Small intestine (tissue), 16 donors: ENCODE measurements at places on chromosomes 13 and 19. TPM values are rescaled to one million over a fixed set of nuclear protein-coding genes. Genes with fewer than 3 reads are reported as not detected.

GRCh38 chr13:57527114-57527735 is 104.3 kb upstream of the PCDH17 start:
- DNase-seq: peak; percentile 70

SMIM44 gene
- not detected for polyA plus RNA-seq

DNA sequence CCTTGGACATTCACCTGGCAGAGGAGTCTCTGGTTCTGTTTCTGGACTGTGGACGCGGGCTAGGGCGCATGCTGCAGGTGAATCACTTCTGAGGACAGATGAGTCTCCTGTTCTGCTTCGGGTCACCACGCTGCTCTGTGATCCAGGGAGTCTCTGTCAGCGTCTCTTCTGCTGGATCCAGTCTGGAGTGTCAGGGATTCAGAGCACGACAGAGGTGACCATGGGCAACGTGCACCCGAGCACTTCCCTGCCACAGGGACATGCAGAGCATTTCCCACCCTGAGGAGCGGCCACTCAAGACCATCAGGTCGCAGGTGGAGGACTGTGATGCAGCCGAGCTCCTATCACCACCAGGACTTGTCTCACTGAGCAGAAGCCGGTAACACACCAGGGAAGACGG is 24.4 kb upstream of the LILRA2 start:
- DNase-seq: no peak

OCEL1 gene
- 58.9 TPM for polyA plus RNA-seq

DNA sequence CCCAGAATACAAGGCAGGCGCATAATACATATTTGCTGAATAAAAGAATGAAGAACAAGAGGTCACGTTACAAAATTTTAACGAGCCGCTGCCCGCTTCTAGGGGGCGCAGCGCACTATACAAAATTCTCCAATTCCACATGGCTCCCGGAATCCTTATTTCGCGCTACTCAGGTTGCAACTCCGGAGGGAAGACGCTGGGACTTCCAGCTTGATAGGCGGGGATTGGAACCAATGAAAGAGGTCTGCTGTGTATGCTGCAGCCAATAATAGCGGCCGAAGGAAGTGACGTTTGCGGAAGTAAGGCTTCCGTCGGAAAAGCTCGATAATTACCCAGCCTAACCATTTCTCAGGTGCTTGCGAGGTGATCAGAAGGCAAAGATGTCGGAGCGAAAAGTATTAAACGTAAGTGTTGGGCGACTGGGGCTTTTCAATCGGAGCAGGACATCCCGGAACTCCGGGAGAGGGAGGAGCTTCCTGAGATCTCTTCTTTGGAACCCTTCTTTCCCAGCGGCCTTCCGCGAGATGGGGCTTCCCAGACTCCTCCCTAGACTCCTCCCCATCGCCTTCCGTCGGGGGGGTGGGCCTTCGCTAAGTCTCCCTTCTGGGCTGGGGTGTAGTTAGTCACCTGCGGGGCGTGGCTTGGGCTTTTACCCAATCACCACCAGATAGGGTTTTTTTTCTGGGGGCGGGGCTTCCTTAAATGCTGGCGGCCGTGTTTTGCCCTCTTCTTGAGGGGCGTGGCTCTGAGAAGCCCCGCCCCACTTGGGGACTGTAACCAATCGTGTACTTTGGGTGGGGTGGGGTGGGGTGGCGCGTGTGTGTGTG is at the start of gene YJU2:
Gene YJU2, plus strand, starts transcription at position 314 of the 827 bp plus-strand sequence. Its CDS starts 67 bp downstream, at position 381.
- peak; percentile 100 for DNase-seq

DNA sequence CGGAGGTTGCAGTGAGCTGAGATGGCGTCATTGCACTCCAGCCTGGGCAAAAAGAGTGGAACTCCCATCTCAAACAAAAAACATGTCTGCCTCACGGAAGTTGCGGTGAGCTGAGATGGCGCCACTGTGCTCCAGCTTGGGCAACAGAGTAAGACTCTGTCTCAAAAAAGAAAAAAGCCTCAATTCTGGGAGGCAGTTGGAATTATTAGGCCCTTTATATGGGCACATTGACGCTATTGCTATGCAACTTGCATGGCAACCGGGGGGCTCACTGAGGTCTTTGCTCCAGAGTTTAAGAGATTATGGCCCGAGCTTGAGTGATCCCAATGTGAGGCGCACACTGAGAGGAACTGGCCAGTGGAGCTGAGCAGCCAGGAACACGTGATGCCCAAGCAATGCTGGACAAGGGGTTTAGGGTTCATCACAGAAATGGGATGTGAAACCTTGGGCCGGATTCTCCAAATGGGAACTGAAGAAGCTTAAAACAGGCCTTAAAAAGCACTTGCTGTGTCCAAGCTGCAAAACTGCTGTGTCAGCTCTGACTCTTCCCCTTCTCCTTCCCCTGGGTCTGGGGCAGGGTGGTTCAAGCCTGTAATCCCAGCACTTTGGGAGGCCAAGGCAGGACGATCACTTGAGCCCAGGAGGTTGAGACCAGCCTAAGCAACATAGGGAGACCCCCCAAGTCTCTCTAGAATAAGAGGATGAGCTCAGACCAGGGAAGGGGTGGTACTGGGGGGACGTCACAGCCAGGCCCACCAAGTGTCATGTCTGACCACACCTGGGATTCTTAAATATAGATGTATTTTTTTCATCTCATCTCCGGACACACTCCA is 2.5 kb downstream of the FTL start:
- peak; percentile 80 for DNase-seq

DNA sequence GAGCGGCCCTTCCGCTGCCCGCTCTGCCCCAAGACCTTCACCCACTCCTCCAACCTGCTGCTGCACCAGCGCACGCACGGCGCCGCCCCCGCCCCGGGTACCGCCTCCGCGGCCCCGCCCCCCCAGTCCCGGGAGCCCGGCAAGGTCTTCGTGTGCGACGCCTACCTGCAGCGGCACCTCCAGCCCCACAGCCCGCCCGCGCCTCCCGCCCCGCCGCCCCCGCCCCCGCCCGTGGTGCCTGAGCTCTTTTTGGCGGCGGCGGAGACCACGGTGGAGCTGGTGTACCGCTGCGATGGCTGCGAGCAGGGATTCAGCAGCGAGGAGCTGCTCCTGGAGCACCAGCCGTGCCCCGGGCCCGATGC is 3.2 kb upstream of the NAT14 start:
- DNase-seq: no peak

- DNase-seq: no peak
These were observed 10.6 kb upstream of the DPF1 start for GRCh38 chr19:38234615-38235014.

C19orf85 gene
- polyA plus RNA-seq: not detected

- DNase-seq: no peak
These were observed 4.3 kb upstream of the NAXD start for GRCh38 chr13:110610955-110611595.

DNA sequence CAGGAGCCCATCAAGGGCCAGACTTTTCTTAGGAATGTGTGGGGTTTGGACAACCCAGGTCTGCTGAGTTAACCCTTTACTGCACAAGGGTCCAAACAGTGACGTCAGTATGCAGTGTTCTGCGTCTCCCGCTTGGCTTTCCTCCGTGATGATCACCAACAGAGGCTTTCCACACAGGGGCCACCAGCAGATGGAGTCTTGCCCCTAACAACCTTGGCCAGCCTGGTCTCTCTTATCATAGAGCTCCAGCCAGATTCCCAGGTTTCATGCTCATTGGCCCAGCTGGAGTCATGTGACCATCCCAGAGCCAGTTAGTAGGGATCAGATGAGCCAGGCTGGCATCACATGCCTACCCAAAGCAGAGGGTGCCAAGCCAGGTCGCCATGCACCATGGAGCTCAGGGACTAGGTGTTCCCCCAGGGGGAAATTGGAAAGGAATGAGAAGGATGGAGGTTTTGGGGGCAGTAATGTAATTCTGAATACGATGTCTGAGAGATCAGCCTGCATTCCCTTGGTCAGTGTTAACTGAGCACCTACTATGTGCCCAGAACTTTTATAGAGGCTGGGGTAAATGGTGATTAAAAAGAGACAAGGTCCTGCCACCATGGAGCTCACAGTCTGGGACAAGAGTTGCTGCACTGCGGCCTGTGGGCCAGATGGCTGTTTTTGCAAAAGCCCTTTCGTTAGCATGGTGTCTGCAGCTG is 61.2 kb downstream of the MYH14 start:
- no peak for DNase-seq

FCER2 gene
- 0.90 TPM for polyA plus RNA-seq

VASP gene
- 93.2 TPM for polyA plus RNA-seq

DNA sequence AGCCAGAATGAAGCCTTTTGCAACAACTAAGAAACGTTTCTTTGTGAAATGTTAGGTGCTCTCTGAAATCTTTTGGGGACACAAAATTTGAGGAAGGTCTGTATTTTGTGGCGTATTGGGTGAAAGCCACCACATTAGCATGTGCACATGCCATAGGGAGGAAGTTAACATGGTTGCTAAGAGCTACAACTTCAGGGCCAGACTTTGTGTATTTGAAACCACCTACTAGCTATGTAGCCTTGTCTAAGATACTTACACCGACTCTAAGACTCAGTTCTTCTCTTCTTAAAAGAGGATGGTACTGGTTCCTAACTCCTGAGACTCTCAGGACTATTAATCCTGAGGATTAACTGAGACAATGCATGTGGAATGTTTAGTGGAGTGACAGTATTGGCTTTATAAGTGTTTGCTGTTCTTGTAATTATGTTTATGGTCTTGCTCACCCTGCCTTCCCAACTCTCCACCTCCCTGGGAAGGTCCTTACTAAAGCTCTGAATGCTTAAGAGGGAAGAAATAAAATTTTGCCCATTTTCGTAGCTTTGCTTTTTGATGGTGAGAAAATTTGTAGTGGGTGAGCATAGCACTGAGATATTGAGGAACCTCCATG is 15.5 kb downstream of the SERP2 start:
- DNase-seq: no peak

KIR2DL4 gene
- polyA plus RNA-seq: 0.10 TPM

DNA sequence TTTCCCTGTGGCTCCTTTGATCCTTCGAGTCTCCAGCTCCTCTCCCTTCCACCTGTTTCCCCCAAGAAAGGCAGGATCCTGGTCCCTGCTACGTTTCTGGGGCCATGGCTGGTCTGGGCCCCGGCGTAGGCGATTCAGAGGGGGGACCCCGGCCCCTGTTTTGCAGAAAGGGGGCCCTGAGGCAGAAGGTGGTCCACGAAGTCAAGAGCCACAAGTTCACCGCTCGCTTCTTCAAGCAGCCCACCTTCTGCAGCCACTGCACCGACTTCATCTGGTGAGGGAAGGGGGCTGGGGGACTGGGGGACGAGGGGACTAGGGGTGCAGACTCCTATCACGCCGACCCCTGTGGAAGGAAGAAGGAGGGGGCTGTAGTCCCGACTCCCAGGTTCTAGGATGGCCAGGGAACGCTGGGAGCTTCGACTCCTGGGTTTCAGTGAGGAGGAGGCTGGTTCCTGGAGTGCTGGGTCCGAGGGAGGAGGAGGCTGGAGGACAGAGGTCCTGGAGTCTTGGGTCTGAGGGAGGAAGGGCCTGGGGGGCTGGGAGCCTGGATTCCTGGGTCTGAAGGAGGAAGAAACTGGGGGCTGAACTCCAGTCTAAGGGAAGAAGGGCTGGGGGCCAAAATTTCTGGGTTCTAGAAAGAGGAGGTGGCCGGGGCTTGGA is 524 bp downstream of the PRKCG start:
- no peak for DNase-seq

PDX1 gene
- polyA plus RNA-seq: 43.8 TPM

SIGLEC9 gene
- 3.4 TPM for polyA plus RNA-seq

- DNase-seq: no peak
These were observed 646 bp downstream of the ABHD8 start for GRCh38 chr19:17302391-17303166.

DNA sequence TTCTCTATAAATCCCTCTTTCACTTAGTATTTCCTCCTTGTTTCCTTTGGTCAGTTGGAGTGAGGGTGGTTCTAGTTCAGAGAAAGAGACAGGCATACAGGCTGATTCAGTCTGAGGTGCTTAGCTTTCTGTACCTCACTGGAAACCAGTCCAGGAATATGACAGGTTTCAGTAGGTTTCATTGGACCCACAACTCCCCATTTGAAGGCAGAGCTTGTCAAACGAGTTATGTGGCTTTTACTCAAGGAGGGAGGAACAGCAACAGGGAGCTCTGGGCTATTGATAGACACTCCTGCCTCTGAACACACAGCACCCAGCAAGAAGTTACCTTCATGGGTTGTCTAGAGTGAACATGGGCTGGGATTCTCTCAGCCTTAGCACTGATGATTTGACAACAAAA is 14.5 kb downstream of the ACTN4 start:
- peak; percentile 83 for DNase-seq

GAPDHS gene
- polyA plus RNA-seq: not detected

DNA sequence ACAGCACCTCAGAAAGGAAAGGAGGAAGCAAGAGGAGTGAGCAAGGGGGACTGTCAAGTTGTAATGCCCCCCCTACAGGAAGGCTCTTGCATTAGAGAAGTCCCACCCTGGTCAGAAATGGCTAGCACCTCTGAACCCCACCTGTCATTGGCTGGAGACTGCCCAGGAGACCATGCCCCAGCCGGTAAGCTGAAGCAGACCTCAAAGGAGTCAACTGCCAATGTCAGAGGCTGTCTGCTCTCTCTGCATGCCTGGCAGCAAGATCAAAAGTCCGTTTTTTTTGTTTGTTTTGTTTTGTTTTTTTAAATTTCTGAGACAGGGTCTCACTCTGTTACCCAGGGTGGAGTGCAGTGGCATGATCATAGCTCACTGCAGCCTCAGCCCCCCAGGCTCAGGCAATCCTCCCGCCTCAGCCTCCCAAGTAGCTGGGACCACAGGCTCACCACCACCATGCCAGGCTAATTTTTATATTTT is 8.1 kb upstream of the BCL3 start:
- no peak for DNase-seq
